ENCODE measurements at places on chromosomes 12 and 14.
A peak's percentile ranks its signal among the peaks of the same experiment; 100 is the strongest.

DNA sequence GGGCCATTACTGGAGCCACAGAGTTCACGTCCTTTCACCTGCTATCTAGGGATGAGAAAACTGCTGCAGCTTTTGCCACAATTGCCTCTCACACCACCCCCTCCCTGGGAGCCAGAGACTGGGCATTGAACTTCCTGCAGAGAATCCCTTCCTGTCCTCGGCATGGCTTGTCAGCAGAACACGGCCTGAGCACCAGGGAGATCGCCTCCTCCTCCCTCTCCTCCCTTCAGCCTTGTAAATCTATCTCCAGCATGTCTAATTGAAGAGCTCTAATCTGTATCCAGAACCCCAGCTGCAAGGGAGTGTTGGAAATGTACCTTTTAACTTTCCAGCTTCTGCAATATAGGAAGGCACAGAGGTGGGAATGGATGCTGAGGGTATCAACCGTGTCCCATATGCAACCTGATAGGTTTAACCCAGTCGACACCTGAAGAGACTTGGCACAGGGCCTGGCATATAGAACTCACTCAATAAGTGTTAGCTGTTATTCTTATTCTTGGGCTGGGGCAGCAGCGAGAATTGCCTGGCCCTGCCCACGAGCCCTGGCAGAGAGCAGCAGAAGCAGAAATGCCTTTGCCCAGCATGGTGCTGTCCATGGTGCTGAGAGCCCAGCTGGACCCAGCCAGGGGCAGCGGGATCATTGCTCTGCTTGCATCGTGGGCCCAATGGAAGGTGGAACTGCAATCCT, 26.8 kb downstream of the TMEM63C start:
- peak; percentile 19 for DNase-seq

DNA sequence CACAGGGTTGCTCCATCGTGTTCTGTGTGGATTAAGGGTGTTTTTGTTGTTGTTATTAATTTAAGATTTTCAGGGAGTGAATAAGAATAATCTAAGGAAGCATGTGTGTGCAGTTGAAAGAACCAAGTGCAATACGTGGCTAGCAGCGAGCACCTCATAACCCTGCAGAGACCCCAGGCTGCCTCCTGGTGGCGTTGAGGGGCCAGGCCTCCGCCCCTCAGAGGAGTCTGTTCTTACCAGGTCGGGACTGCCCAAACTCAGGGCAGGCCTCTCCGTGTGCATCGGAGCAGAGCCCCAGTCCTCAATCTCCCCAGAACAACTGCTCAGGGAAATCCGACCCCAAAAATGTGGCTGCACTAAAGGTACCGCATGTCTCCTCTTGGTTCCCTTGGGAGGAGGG, 36.8 kb downstream of the IL31 start:
- DNase-seq, result no peak

GRCh38 chr12:50934981-50935807, 17.1 kb upstream of the HIGD1C start:
- no peak for DNase-seq

- no peak for DNase-seq
Observed at GRCh38 chr14:66022526-66022925, 463.6 kb upstream of the CCDC196 start.

DNA sequence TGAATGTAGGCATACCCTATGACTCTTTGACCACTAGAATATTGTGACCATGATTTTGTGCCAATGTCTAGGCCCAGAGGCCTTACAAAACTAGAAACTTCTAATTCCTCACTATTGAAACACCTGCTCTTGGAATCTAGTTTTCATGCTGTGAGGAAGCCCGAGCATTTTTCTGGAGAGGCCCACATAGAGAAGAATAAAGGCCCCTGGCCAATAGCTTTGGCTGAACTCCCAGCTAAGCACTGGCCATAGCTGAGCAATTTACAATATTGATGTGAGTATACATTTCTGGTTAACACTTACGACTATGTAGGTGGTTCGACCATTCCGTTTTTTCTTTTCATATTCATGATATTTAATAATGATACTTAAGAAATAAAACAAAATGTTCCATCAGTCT, 190.3 kb downstream of the KCNH5 start:
- DNase-seq, result no peak

GRCh38 chr14:37597538-37597913, 2.1 kb downstream of the TTC6 start:
- DNase-seq, result no peak

- no peak for DNase-seq
Observed at GRCh38 chr14:102213984-102214658, 74.4 kb downstream of the WDR20 start.

DNA sequence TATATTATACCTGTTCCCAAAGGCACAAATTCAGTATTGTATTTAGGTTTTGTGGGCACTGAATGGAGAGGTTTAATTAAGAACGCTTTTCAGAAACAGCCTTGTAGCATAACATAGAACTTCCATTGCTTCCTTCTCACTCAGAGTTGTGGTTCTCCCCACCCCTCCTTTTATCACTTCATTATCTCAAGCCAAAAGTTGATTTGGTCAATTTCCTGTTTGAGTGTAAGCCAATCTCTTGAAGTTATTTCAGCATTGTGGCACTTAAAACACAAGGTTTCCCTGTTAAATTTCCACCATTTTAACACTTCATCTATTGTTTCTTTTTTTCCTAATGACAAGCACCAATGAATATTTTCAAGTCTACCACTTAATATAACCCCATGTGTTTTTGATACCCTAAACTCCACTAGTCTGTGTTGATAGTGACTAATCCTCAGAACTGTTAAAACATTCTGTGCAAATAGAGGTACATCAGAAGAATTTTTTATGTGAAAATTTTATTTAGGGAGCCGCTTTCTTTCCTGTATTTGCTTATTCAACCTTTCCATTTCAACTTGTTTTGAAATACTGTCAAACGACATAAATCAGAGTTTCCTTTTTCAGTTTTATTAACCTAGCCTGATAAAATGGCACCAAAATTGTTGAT, 340.1 kb downstream of the BCAT1 start:
- DNase-seq, result no peak

DNA sequence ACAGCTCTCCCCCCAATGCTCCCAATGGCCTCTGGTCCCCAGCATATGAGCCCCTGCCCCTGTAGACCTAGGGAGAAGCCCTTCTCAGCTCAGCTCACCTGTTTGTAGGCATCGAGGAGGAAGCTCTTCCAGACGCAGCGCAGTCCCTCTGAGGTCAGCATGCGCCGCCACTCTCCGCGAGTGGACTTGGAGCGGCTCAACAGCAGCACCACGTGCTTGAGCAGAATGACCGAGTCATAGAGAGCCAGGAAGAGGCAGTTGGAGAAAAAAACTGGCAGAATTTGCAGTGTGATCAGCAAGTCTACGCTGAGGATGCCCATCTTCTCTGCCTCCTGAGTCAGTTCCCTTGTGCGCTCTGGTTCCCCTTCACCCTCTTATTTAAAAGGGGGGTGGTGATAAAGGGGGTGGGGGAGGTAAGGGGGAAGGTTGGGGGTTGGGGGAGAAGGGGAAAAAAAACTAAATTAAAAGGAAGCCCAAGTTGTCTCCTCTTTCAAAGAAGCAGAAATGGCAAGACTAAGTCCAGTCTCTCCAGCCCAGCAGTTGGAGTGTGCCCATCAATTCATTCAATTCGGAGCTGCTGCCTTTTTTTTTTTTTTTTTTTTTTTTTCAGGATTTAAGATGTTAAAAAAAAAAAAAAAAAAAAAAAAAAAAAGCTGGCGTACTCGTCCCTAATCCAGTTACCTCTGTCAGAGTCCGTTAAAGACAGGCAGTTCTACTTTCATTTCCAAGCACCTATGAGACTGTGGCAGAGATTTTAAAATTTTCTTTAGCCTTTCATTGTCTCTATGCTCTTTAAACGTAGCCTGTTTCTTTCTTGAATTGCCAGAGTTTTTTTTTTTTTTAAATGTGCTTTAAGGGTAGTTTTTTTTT, at the start of gene DIO2:
DIO2 (minus strand) TSS at position 352 of the 870 bp plus-strand sequence; CDS start at position 320, 32 bp downstream.
- DNase-seq, result no peak

- no peak for DNase-seq
Observed at GRCh38 chr14:75383721-75384120, 44.1 kb upstream of the JDP2 start.

DNA sequence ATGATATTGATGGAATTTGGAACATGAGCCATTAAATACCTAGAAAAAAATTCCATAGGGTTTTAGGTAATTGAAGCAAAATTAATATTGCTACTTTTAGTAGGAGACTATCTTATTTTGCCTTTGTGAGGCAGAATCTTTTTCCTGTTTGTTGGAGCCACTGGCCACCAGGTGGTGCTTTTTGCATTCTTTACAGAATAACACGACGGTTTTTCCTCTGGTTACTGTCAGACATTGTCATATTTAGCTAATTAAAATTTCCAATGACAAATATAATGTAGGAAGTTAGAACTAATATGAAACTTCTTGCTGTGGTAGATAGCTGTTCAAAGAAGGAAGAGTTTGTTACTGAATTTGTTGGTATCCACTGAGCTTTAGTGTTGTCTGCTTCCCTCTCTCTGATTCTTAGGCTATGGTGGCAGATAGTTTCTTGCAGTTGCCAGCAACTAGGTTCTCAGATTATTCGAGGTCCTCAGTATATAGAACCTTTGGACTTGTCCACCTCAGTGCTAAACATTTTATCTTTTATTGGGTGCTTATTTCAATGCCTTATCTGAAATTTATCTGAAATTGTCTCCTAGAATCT, 25.7 kb downstream of the RAB21 start:
- no peak for DNase-seq

DNA sequence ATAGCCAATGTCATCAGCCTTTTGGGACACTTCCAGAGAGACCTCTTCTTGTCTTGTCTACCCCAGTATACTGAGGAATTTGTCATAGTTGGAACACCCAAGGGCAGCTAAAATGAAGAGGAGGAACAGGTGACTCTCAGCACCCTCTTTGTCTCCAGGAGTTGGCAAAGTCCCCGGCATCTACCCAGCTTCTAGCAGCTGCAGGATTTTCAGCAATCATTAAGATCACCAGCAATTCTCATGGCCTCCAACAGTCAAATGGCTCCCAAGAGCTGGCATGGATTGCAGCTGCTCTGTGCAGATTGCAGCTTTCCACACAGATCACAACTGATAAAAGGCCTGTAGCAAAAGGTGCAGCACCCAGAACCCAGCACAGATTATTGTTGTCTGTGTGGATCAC, 32.9 kb downstream of the RERGL start:
- DNase-seq, result no peak

DNA sequence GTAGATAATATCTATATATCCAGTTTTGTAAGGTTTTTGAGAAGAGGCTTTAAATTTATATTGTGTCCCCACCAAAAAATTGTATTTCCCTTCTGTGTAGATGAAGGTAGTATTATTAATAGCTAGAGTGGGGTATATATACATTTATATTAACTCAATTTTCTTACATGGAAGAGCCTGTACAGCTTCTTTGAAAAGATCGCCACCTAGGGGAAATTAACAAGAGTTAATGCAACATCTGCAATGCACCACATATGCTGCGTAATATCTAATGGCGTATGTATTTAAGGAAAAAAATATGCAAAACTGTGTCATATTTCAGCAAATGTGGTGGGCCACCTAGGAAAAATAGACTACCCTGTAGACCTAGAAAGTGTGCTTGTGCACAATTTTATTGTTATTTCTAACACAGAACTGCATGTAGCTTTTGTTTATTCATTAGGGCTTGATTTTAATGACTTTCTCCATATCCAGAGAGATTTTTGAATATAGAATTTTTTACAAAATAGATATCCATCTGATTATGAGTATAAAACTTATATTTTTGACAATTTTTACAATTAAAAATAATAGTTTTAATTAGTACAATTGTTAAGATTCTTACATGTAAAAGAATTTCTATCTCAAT, 14.0 kb downstream of the CCER1 start:
- DNase-seq, result no peak

GRCh38 chr14:96434040-96434439, 42.1 kb downstream of the AK7 start:
- DNase-seq, result no peak

- DNase-seq, result peak; percentile 15
Observed at GRCh38 chr12:87813476-87814234, 215.5 kb downstream of the C12orf50 start.

DNA sequence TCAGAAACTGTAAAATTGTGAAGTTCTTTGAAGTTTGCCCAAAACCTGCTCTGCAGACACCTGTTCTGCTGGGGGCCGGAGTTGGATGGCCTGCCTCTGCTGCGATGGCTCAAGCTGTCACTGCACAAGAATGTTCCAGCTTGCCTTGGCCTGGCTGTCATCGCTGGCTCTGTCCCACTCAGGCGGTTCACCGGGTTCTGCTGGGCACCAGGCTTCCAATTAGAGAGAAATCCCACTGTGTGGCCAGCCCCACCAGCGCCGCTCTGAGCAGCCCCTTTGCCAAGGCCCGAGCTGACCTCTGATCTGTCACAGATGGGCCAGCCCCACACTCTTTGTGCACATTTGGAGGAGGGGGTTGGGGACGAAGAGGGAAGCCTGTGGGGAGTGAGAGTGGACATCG, 71.7 kb upstream of the GPATCH2L start:
- DNase-seq, result no peak

GRCh38 chr12:19148860-19149259, 19.3 kb downstream of the PLEKHA5 start:
- no peak for DNase-seq

Data from keratinocyte (primary cell).